Stimulated activated CD4-positive, alpha-beta T cell treated with anti-CD3 and anti-CD28 coated beads, TNF-alpha, amount 100 ng/mL, for 1 hour (primary cell): ENCODE measurements at places on chromosomes 3 and 15.

GRCh38 chr3:189508784-189509501, 122.2 kb upstream of the TP63 start:
- no peak for DNase-seq

DNA sequence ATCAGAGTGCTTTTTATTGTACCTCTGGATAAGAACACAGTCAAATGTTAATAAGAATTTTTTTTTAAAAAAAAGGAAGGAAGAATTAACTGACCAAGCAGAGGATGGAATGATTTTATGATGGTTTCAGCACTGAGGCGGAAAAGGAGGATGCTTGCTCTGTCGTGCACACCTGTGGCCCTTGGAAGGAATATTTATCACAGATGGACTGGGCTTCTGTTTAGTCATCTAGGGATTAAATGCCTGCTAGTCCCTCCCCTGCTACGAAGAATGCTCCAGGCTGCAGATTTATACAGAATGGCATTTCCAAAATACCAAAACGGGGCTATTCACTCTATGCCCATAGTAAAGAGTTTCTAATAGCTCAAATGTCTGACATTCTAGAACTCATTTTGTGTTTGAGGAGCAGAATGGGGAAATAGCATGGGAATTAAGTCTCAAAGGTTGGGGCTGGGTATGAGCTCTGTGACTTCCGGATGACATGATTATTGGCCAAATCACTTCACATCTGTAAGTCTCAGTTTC, 92.8 kb upstream of the BCL6 start:
- DNase-seq, result no peak

GRCh38 chr3:87508921-87509320, 232.5 kb upstream of the POU1F1 start:
- no peak for DNase-seq

GRCh38 chr3:95731753-95732152, 1082.6 kb upstream of the EPHA6 start:
- no peak for DNase-seq
